ENCODE measurements at places on chromosomes 16 and 17. TPM values are rescaled to one million over a fixed set of nuclear protein-coding genes. Genes with fewer than 3 reads are reported as not detected.

GRCh38 chr16:84916178-84916577 is 95.2 kb downstream of the ZDHHC7 start:
- no peaks in the 10 kb centered on the region for H3K27me3 ChIP-seq
- no peak overlapping the region for H3K4me3 ChIP-seq
- H3K27ac ChIP-seq, result no peak overlapping the region
- H3K36me3 ChIP-seq, result no peaks in the 10 kb centered on the region
- no peaks in the 10 kb centered on the region for H3K4me1 ChIP-seq

GRCh38 chr16:89371968-89372634 is 118.3 kb downstream of the ANKRD11 start:
- H3K4me3 ChIP-seq, result no peak overlapping the region
- H3K27ac ChIP-seq, result no peak overlapping the region
- no peak for DNase-seq
- no peaks in the 10 kb centered on the region for H3K36me3 ChIP-seq

DNA sequence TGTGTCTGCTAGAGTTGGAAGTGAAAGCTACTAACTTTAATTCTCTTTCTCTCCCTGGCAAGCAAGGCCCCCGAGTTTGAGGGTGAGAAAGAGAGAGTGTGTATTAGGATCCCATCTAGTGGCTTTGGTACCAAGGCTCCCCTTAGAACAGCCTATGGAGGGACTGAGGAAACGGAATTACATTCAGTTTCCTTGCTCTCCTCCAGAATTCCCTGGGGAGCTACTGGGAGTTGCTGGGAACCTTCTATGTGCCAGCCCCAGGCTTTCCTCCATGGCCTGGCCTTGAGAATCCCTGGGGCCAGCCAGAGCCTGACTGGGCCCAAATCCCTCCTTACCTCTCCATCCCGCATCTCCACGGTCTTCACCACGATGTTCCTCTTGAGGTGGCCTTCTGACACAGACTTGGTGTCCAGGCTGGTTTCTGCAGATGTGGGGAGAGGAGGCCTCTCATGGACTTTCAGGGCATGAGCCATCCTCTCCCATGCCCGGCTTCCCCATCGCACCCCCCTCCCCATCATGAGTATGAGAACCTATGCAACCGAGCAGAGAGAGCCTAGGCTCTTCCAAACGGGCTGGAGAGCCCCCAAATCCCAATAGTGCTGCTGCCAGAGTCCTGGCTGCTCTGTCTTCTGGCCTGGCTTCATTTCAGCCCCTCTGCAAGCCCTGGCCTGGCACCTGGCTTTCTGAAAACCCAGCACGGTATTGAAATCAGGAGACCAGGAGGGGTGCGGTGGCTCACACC is 7.4 kb downstream of the GFAP start:
- DNase-seq, result no peak
- no peaks in the 10 kb centered on the region for H3K4me1 ChIP-seq
- no peaks in the 10 kb centered on the region for H3K27me3 ChIP-seq
- no peak overlapping the region for H3K27ac ChIP-seq
- no peak overlapping the region for H3K4me3 ChIP-seq
- H3K36me3 ChIP-seq, result no peaks in the 10 kb centered on the region

GRCh38 chr17:66789961-66790437 is 44.9 kb upstream of the CACNG5 start:
- no peaks in the 10 kb centered on the region for H3K27me3 ChIP-seq
- no peaks in the 10 kb centered on the region for H3K36me3 ChIP-seq
- no peak overlapping the region for H3K4me3 ChIP-seq
- DNase-seq, result no peak
- no peaks in the 10 kb centered on the region for H3K4me1 ChIP-seq

GRCh38 chr17:58120195-58120822 is 27.9 kb upstream of the OR4D1 start:
- H3K36me3 ChIP-seq, result no peaks in the 10 kb centered on the region
- no peak overlapping the region for H3K27ac ChIP-seq
- DNase-seq, result no peak

- H3K27ac ChIP-seq, result no peak overlapping the region
- no peaks in the 10 kb centered on the region for H3K4me1 ChIP-seq
- H3K36me3 ChIP-seq, result no peaks in the 10 kb centered on the region
- DNase-seq, result no peak
These were observed 203.1 kb downstream of the MSI2 start for GRCh38 chr17:57459286-57459915.

- no peaks in the 10 kb centered on the region for H3K27me3 ChIP-seq
- H3K4me1 ChIP-seq, result no peaks in the 10 kb centered on the region
- H3K4me3 ChIP-seq, result no peak overlapping the region
- DNase-seq, result no peak
- H3K36me3 ChIP-seq, result no peaks in the 10 kb centered on the region
- no peak overlapping the region for H3K27ac ChIP-seq
These were observed 88.9 kb downstream of the IRX5 start for GRCh38 chr16:55019419-55020131.

DNA sequence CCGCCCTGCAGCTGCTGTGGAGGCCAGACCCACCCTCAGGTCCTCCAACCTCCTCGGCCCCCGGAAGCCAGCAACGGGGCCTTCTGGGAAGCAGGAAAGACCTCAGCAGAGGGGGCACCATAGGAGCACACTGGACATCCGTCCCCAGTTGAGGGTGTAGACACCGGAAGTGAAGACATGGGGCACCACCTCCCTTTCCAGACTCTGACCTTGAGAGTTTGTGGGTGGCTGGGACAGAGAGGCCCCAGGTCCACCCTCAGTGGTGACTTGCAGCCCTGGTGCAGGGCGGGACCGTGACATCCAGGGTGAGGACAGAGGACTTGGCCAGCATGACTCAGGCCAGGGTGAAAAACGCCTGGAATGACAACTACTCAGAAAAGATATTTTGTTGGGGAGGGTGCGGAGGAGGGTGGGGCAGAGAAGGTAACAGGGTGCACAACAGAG is 19.9 kb downstream of the CEP295NL start:
- no peaks in the 10 kb centered on the region for H3K4me1 ChIP-seq
- peak overlapping the region; percentile 3 for H3K27ac ChIP-seq
- H3K27me3 ChIP-seq, result no peaks in the 10 kb centered on the region
- DNase-seq, result peak; percentile 91
- H3K4me3 ChIP-seq, result no peak overlapping the region

PRR29 gene
- 0.84 TPM for total RNA-seq
